Lung (tissue), 17 donors: ENCODE measurements at places on chromosomes 16 and 17. TPM values are rescaled to one million over a fixed set of nuclear protein-coding genes. Genes with fewer than 3 reads are reported as not detected.

- DNase-seq, result no peak
Observed at GRCh38 chr17:68498479-68499326, 13.5 kb upstream of the PRKAR1A start.

DNA sequence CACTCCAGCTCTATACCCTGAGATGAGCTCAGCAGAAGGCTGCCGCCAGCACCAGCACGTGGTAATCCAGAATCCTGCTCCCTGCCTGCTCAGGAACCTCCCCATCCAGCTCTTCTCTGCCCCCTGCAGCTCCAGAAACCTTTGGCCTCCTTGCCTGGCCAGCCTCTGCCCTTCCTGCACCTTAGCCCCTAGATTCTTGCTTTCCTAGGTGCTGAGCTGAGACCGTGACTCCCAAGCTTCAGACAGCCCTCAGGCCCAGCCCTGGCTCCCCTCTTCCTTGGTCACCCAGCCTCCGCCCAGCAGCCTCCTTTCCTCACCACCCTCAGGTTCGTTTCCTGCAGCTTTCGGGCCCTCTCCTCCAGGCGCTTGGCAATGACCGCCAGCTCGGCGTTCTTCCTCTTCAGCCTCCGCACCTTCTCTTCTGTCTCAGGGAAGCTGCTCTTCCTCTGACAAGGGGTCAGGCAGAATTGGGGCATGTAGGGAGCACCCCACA is 2.6 kb downstream of the TSPOAP1 start:
- no peak for DNase-seq

DNA sequence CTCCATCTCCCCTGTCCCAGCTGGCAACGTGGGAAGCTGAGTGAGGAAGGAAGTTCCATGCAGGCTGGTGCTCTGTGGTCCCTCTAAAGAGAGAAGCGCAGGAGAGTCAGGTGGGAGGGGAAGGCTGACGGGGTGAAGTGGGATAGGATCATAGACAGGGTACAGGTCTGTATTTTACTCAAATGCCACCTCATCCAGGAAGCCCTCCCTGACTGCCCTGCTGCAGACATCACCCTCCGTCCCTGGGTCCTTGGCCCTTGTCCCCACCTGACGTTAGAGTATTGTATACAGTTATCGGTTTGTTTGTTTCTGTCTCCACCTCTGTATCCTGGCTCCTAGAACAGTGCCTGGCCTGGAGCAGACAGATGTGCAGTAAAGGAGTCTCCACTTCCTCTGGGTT is 11.7 kb downstream of the CANT1 start:
- DNase-seq, result no peak

DNA sequence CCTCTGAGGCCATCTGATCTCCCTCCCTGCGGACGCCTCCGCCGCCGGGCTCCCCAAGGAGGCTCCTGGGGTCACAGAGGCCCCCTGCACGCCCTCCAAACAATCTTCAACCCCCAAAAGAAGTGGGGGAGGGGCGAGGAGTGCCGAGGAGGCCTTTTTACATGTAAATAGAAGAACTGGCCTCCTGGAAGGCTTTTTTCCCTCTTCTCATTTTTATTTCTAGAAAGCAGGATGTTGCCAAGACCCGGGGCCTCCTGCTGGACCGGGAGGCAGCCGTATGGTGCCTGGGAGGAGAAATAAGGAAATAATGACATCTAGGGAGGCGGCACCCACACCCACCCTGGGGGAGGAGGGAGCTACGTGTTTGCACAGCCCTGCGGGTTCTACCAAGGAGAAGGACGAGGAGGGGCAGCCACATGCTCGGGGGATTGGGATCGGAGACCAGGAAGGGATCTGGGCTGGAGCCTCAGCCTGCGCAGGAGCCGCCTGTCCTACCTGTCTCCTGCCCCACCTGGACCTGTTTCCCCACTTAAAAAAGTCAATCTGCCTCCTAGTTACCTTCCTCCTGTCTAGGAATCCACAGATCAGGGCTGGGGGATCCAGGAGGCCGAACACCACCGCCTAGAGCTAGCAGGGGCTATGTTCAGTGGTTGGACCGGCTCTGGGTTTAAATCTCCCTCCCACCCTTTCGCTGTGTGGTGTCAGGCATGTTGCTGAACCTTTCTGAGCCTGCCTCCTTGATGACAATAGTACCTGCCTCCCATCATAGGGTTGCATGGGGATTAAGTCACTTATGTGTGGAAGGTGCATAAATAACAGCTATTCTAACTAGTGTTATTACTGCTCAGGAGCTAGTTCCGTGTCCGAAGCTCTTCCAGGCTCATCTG is 175.7 kb upstream of the GSE1 start:
- DNase-seq, result peak; percentile 86

DNA sequence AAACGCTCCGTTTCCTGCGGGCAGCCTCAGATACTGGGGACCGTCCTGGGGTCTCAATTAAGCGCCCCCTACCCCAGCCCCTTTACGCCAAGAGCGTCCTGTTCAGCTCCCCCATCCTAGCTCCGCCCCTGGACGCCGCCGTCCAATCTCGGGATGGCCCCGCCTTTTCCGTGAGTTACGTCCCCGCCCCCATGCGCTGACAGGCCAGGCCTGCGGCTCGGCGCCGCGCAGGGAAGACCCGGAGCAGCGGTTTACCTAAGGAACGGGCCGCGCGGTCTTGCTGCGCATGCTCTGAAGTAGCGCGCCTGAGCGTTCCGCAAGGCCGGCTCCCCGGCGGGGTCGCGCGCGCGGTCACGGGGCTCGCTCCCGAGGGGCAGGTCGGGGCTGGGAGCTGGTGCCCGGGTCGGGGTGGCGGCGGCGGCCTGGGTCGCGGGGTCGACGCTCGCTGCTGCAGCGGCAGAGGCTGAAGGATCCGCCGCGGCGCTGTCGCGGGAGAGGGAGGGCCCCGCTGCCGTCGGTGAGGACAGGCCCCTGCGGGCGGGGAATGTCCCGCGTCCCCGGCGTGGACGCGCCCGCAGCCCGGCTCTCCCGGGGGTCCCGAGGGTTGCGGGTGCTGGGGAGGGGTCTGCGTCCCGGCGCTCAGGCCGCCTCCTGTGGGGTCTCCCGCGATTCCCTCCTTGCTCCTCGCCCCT is at the start of gene FLYWCH1:
Gene FLYWCH1 (plus strand): TSS at position 294 of the 692 bp plus-strand sequence. CDS start 17,755 bp downstream, outside the sequence.
- DNase-seq, result peak; percentile 98

- DNase-seq, result peak; percentile 81
Observed at GRCh38 chr17:66459811-66460270, 157.4 kb downstream of the PRKCA start.

- DNase-seq, result no peak
Observed at GRCh38 chr16:15529673-15530072, 95.3 kb downstream of the BMERB1 start.

- DNase-seq, result no peak
Observed at GRCh38 chr17:4896332-4897197, 2.8 kb upstream of the C17orf107 start.

GRCh38 chr17:77724876-77725615 is 233.5 kb upstream of the TNRC6C start:
- no peak for DNase-seq

DNA sequence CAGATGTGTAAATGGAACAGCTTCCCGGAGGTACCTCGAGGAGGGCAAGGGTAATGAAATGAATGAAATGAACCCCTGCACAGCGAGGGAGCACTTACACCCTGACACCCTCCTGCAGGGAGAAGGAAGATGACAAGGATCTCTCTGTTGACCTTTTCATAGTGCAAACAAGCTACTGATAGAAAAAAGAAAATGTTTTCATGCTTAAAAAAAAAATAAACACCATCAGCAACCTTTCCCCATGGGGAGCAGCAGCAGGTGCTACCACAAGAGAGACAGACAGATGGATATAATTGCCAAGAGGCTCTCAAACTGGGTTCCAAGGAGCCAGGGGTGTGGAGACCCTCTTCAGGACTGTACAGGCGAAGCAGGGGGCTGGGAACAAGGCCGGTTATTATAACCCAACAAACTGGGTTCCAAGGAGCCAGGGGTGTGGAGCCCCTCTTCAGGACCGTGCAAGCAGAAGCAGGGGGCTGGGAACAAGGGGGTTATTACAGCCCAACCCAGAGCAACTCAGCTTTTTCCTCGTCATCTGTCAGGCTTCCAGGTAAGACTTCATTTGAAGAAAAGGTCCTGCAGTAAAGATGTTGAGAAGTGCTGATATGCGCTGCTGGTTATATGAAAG is 718 bp upstream of the RPH3AL start:
- peak; percentile 38 for DNase-seq

DNA sequence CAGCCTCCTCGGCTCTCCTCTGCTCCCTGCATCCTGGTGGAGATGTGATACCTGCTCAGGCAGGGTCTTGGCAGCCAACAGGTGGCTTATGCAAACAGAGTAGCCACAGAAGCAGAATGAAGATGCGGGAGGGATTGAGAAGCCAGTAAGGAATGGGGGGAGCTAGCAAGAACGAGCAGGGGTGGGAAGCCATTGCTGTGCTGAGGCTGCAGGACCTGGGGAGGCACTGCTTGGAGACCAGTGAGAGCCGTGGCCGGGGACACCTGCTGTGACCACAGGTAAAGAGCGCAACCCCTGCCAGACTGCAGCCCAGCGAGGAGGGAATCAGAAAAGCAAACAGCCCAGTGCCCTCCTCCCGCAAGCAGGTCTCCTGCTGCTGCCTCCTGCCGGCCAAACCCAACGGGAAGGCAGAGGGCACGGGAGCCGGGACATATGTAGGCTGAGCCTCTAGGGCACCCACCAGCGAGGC is 14.7 kb downstream of the AIPL1 start:
- DNase-seq, result no peak

GRCh38 chr17:49557312-49558024 is 18.2 kb upstream of the NXPH3 start:
- peak; percentile 54 for DNase-seq

DNA sequence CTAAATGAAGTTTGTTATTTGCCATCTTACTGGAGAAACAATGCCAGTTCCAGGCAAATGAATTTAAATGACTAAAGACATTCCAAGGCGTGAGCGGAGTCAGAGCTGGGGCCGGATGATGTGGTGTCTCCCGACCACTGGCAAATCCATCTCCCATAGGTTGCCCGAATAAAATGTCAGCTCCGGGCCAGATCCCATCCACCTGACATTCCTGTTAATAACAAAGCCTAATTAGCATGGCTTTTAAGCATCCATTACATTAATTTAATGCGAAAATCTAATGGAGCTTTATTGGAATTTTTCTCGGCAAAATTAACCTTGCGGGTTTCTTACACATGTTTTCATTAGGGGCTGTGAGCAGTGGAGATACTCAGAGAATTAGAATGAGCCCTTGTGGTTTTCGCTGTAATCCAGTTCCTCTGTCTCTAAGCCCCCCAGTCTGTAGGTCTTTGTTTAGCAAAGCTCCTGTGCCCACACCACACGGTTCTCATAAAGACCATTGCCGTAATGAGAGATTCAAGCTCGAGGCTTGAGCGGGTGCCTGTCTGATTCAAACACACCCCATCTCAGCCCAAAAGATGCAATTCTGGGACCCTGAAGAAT is 123.3 kb downstream of the CCT6B start:
- DNase-seq, result no peak

GRCh38 chr17:14302091-14302430 is 1.2 kb downstream of the HS3ST3B1 start:
- DNase-seq, result peak; percentile 59

DNA sequence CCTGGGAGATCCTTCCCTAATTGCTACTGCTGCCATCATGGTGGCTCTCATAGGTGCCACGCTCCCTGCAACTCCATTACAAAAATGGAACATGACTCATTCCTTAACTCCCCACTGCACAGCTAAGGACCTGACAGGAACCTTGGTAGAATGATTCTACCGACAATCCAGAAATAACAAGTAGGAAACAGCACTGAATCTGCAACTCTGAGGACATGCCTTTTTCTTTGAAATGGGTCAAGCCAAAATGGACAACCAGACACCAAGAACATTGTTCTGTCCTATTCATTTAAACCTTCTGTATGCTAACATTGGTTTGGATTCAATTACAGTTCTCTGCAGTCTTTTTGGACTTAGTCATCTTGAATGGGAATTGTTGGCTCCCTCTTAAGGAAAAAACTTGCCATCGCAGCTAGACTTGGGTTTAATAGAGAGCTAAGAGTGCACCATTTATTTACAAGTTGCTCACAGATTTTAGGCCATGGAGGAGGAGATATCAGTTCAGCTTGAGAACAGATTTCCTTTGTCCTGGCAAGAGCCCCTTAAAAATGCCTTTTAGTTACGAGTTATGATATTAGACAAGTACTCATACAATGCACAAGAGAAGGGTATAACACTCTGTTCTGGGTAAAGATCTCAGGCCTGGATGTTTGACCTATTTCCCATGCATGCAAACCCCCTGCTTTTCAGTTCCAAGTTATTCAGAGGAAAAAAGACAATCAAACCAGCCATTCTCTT is 20.9 kb upstream of the NSRP1 start:
- no peak for DNase-seq

DNA sequence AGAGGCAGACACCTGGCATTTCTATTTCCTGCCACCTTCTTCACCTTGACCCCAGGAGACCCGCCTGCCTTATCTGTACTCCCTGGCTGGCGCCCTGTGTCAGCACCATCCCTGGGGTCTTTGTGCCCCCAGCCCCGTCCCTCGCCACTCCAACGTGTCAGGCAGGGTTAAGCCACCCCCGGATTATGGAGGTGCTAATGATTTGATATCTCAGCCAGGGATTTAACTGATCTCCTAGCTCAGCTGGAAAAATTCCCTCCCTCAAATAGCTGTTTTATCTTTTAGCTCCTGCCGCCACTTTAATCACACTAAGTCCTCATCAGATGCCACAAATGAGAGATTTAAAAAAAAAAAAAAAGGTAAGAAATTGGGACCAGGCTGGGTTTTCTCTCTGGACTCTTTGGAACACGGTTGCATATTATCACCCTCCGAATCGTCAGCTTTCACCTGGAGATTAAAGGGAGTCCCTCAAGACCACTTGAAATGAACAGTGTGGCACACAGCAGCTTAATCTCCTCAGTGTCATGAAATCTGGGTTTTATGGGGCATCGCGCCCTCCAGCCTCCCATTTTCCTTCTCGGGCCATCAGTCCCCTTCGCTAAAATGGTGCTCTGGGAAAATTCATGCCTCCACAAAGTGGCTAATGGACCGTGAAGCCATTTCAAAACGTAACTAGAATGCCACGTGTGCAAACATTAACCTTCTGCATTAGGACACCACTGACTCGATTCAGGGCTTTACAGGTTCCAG is 26.2 kb upstream of the WFDC1 start:
- no peak for DNase-seq

DNA sequence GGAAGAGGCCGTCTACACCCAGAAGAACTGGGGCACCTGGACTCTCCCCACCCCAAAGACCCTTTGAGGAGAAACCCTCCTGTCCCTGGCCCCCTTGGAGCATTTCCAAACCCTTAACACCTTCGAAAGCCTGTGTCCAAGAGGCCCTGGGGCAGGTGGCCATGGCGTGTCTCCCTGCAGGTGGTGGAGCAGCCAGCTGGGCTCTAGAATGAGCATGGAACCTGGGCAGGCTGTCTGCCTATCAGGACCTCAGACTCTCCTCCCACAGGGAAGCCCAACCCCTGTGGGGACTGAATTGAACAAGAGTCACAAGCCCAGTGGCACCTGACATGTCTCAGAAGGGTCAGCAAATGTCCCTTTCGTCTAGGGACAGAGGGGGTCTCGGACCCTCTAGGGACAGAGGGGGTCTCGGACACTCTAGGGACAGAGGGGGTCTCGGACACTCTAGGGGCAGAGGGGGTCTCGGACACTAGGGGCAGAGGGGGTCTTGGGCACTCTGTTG is 8.4 kb downstream of the CBX4 start:
- DNase-seq, result no peak

GRCh38 chr16:87445486-87445885 is 47.3 kb downstream of the ZCCHC14 start:
- no peak for DNase-seq

- no peak for DNase-seq
Observed at GRCh38 chr17:17309356-17309755, 6.2 kb downstream of the NT5M start.

The USH1G gene
- total RNA-seq, result not detected

The CNOT1 gene
- 187 TPM for total RNA-seq

The MYH8 gene
- not detected for total RNA-seq

The EIF3C gene
- 382 TPM for total RNA-seq

The HSD17B2 gene
- 3.3 TPM for total RNA-seq

The RCVRN gene
- total RNA-seq, result not detected

The ADAMTS18 gene
- total RNA-seq, result not detected

The KRTAP4-6 gene
- not detected for total RNA-seq
